T-helper 9 cell (primary cell): ENCODE measurements at places on chromosomes 13 and 19.

DNA sequence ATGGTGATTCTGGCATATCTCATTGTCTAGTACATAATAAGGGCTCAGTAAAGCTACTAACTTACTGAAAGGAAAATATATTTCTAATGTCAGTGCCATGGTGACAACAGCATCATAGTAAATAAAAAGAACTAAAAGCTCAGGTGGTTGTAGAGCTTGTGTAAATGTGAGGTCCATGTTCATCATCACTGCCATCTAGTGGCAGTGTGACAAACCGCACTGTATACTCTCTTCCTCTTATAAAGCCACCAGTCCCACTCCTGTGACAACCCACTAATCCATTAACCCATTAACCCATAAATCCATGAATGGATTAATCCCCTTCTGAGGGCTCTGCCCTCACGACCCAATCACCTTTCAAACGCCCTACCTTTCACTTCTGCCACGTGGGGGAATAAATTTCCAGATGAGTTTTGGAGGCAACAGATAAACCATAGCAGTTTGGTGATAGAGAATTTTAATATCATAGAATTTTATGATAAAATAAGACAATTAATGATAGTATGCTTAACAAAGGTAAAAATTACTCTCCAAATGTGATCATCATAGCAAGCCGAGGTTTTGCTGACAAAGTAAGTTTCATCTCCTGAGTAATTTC, 160.4 kb upstream of the SGCG start:
- DNase-seq: no peak

GRCh38 chr19:17929056-17929455, 3.8 kb upstream of the CCDC124 start:
- no peak for DNase-seq

GRCh38 chr19:13999085-13999484, 7.0 kb downstream of the RFX1 start:
- no peak for DNase-seq

- no peak for DNase-seq
Measured at GRCh38 chr19:15640294-15640903, at the start of gene CYP4F3. Gene CYP4F3 (plus strand): TSS chr19:15640897. CDS start chr19:15641416, 519 bp downstream.

- no peak for DNase-seq
Measured at GRCh38 chr19:16184665-16185122, 516 bp upstream of the FAM32A start.

DNA sequence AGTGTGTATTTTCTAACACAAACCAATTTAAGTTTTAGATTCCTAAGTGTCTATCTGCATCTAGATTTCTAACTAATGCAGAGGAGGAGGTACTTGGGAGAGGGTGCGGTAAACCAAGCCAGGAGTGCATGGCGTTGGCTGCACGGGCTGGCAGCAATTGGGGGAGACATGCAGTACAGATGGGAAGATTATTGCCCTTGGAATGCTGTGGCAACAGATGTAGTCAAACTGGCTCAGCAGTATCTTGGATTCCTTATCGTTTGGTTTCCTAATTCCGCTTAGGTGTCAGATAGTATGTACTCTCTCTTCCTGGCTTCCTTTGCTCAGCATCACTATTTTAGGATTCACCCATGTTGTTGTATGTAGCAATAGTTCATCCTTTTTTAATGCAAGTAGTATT, 29.4 kb upstream of the STK24 start:
- no peak for DNase-seq

DNA sequence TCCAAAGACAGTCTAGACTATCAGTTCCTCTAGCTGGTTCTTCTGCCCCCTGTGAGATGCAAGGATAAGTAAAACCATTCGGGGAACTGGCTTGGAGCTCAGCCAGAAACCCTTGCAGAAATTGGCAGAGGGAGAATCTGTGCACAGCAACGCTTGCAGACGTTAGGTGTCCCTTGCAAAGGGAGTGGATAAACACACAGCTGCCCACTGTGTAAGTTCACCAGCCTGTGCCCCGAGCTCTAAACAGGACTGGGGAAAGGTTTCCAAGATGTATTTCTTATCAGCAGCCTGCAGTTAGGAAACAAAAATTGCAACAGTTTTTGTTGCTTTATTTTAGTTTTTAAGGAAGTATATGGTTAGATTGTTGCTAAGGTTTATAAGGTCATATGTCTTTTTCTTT, 19.0 kb upstream of the ADGRE1 start:
- no peak for DNase-seq

DNA sequence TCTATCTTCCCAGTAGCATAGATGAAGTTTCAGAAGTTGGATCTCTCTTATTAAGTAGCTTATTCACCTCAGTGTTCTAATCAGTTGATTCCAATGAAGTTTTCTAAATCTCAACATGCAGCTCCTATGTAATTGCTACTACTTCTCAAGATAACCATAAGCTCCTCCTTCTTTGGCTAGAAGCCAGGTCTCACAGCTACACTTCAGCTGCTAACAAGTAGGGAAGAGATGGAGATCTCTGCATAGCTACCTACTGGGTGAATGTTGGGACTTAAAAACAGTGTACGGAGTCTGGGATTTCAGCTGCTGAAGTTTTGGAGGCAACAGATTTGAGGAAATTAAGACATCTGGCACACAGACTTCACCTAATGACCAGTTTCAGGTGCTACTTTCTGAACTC, 661.0 kb downstream of the SLITRK1 start:
- DNase-seq: no peak

DNA sequence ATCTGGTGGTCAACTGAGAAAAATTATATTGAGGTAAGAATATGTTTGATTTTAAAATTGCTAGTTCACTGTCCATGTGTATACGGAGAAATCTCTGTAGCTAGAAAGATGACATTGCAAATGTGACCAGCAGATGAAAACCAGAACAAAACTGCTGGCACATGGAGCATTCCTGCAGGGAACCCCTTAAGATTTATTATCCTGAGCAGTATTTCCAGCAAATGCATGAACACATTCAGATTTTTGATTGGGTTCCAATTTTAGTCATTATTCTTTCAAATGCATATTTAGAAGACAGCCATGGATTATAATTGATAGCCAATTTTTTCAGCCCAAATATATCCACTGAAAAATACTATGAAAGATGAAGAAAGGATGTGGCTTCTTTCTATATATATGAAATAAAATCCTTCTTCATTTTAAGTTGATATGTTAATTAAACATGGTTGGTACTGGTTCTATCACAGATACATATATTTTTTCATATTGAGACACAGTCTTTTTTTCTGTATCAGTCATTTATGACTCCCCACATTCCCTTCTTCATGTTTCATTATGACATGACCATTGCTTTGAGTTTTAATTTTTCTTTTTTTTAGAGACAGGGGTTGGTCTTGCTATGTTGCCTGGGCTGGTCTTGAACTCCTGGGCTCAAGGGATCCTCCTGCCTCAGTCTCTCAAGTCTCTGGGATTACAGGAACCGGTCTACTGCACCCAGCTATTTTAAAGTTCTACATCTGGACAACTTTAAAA, 376.5 kb downstream of the KLF12 start:
- no peak for DNase-seq

DNA sequence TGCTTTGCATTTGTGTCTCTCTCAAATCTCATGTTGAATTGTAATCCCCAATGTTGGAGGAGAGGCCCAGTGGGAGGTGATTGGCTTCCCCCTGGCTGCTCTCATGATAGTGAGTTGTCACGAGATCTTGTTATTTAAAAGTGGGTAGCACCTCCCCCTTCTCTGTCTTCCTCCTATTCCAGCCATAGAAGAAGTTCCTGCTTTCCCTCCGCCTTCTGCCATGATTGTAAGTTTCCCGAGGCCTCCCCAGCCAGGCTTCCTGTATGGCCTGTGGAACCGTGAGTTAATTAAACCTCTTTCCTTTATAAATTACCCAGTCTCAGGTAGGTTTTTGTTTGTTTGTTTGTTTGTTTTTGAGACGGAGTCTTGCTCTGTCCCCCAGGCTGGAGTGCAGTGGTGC, 3.8 kb downstream of the LILRA4 start:
- no peak for DNase-seq

GRCh38 chr13:79519255-79519654, 38.3 kb downstream of the NDFIP2 start:
- DNase-seq: no peak

DNA sequence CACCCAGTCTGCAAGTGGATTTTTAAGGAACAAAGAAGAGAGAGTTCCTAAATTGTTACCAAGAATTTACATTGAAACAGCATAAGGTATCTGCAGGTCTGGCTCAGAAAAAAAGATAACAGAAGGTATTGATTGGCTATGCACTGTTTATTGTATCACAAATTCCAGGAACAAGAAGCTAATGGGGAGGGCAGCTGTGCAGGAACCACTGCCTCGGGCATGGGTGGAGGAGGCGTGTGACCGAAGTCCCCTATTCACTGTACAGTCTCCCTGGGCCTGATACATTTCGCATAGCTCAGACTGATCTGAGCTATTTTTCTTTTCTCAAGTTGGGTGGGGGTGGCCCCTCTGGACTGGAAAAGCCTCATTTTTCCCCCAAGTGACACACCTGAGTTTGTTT, 11.7 kb downstream of the NECTIN2 start:
- DNase-seq: no peak

DNA sequence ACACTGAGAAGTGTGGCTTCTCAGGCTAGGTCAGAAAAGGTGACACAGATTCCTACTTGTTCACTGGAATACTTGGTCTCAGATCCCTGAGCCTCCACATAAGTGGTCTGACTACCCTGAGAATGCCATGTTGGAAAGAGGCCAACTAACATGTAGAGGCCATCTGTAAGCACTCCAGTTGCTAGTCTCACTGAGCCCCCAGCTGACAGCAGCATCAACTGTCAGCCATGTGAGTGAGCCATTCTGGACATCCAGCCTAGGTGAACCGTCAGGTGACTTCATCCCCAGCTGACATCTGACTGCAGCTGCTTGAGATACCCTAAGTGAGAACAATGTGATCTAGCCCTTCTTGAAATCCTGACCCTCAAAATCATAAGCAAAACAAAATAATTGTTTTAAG, 18.1 kb upstream of the ARL11 start:
- no peak for DNase-seq

- DNase-seq: no peak
Measured at GRCh38 chr13:27339299-27339698, 68.7 kb downstream of the RASL11A start.

DNA sequence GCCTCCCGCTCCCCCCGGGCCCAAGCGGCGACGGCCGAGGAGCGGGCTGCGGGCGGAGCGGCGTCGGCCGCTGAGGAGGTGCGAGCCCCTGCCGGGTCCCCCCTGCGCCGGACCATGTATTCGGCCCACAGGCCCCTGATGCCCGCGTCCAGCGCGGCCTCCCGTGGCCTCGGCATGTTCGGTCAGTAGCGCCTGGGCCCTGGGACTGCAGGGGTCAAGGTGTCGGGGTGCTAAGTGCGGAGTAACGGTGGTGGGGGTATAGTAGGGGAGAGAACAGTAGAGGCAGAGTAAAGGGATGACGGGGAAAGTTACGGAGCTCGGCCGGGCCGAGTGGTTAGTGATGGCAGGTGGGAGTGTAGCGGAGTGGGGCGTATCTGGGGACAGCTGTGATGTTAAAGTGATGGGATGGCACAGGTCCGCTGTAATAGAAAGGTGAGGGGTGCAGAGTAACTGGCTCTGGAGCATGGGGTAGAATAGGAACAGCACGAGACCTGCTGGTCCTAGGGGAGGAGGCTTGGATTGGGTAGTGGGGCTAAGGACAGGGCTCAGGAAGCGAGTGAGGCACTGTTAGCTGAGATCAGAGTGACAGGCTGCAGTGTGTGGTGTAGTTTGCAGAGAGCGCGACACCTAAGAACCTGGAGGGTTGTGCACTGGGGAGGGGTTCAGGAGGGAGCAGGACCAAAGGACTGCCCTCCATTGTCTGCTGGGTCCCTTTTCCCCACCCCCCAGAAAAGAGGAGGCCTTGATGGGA, 15.7 kb downstream of the CIC start:
- no peak for DNase-seq

DNA sequence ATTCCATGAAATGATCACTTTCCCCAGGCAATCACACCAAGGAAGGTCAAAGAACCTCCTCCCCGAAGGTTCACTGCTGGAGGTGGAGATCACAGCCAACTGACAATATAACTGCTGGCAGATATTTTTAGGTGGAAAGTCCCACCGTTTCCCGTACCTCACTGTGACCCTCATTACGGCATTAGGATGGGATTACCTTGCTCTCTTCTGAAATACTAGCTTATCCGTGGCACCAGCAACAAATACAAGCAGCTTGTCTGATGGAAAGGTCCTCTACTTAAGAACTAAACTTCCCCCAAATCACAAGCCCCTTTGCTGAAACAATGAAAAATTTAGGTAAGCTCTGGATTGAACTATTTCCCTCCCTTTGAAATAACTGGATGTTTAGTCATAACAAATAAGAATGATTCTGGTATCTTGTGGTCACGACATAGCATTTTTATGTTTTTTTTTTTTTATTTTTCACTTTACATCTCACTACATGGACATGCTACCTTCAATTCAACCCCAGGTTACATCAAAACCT, 178.9 kb downstream of the COL4A1 start:
- DNase-seq: no peak

DNA sequence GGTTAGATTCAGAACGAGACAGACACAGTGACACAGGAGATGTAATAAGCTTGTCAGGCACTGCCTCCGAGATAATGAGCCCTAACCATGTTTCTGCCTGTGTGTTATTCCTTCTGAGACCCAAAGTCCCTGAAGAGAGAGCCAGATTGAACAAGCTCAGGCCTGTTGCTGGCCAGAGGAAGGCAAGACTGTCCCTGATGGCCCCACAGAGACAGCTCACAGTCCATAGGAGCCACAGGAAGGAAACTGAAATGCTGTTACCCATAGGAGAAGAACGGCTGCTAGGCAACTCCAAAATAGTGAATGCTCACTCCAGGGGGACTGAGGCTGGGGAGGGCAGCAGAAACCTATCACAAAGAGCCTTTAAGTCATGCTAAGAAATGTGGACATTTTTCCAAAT, 31.8 kb upstream of the RFXAP start:
- no peak for DNase-seq

DNA sequence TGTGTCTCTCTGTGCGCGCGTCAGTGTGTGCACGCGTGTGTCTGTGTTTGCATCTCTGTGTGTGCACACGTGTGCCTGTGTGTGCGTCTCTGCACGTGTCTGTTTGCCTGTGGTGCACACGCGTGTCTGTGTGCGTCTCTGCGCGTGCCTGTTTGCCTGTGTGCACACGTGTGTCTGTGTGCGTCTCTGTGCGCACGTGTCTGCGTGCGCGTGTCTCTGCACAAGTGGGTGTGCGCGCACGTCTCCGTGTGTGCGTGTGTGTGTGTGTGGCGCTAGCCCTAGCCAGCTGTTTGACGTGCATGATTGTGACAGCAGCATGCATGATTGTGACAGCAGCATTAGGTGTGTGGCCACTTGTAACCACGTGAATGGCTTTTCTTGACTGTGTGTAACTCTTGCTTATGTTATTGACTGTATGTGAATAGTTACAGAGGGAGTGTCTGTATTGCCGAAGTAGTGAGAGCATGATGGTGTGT, 31.1 kb downstream of the ZNF146 start:
- no peak for DNase-seq

DNA sequence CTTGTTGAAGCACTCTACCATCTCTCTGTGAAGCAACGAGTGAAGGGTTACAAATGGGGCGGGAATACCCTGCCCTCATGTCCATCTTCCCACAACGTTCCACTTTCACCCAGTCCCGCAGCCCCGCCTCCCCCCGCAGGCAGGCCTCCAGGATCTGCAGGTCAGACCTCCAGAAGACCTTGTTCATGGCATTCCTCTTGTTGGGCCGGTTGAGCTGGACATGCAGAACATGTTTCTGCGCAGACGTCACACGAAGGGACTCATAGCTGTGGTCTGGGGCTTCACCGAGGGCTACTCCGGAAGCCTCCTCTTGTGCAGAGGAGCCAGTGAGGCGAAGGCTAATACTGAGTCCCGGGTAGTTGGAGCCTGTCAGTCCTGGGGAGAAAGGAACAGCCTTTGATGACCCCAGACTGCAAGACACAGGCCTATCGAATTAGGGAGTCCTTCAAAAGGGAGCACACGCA, 420 bp downstream of the ECH1 start:
- no peak for DNase-seq
